ENCODE measurements at places on chromosomes 2 and 18.

DNA sequence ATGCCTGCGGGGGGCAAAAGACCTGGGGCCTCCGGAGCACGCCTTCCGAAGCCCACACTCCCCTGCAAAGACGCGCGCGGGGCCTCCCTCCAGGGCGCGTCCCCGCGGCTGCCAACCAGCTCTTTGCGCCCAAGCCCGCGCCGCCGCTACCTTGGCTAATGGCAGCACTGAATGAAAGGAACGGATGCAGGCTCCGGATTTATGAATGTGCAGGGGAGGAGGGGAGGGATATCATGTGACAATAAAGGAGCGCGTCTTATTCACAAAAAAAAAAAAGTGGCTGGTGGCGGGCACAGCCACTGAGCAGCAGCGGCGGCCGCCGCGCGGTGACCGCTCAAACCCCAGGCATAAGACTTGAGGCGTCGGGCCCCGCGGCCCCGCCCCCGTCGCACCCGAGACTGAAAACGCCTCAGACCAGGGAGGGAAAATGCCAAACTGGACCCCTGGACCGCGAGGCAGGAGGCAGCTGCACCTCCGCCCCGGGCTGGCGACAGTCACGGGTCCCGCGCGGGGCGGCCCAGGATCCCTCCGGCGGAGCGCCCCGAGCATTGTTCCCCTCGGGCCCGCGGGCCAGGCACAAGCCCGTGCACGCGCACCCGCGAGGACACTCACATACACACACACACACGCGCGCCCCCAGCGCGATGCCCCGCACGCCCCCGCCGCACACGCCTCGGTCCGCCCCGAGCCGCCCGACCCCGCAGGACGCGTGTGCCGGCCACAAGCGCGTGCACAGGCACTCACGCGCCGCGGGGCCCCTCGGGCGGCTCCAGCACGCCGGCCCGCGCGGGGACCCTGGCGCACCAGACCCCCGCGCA is 1.6 kb downstream of the SPRED2 start:
- peak; percentile 69 for DNase-seq

GRCh38 chr18:8791171-8791651 is 85.9 kb downstream of the MTCL1 start:
- DNase-seq: no peak

- DNase-seq: no peak
Observed at GRCh38 chr2:236548179-236548921, 21.3 kb upstream of the ACKR3 start.

- no peak for DNase-seq
Observed at GRCh38 chr2:36811071-36811470, 114.6 kb downstream of the VIT start.

DNA sequence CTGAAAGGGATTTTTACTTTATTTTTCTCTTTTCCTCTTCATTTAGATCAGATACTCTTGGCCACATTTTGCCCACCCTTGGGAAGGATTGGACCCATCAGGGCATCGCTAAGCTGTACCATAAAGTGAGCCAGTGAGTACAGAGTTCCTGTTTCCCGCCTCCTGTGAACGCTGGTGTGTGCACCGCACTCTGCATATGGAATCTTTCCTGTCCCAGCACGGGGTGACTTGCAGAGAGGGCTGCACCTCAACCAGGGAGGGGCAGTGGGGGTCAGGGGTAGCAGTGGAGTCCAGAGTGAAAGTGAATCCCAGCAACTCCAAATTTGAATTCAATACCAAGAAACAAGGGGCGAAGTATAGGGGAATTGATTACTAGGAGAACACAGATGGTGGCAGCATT is 58.6 kb downstream of the LPIN1 start:
- no peak for DNase-seq

GRCh38 chr2:238281826-238282480 is 6.5 kb downstream of the PER2 start:
- no peak for DNase-seq

GRCh38 chr2:126719833-126720351 is 63.9 kb downstream of the GYPC start:
- DNase-seq: no peak

GRCh38 chr2:174112073-174112472 is 136.3 kb downstream of the OLA1 start:
- DNase-seq: no peak

- DNase-seq: no peak
Observed at GRCh38 chr2:239004274-239005015, 156.6 kb downstream of the TWIST2 start.

- DNase-seq: no peak
Observed at GRCh38 chr2:24438106-24438505, 52.9 kb upstream of the NCOA1 start.

DNA sequence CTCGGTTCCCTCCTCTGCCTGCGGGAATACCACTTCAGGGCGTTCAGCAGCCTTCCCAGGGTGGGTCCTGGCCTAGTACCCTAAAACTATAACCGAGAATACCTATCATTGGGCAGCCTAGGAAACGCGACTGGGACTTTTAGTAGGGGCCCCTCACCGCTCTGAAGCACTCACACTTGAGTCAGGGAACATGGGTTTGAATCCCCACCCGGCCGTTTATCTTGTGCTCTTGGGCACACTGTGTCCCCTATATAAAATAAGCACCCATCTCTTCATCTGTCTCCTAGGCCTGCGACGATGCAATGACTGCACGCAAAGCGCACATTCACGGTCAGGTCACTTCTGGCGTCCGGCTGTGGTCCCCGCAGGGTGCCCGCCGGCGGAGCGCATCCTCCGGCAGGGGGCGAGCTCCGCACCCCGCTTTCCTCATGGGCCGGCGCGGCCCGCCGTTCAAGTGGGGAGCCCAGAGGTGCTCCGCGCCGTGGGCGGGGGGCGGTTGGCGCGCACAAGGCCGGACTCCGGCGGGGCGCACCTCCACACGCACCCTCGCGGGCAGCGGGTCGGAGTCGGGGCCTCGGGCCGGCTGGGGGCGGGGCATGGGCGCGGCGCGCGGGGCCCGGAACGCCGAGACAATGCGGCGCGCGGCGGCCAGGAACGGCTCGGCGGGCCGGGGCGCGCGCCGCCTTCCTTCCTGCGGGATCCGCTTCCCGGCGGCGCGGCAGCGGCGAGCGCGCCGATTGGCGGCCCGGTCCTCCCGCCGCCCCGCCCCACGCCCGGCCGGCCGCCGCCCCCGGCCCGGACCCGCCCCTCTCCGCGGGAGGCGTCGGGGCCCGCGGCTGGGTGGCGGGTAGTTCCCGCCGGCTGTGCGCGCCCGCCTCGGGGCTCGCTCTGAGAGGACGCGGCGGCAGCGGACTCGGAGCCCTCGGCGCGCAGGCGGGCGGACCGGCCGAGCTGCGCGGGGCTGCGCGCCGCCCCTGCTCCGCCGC is at the start of gene ASAP2:
Gene ASAP2, plus strand, starts transcription at position 850 of the 986 bp plus-strand sequence. CDS start 293 bp downstream, outside the sequence.
- peak; percentile 16 for DNase-seq

DNA sequence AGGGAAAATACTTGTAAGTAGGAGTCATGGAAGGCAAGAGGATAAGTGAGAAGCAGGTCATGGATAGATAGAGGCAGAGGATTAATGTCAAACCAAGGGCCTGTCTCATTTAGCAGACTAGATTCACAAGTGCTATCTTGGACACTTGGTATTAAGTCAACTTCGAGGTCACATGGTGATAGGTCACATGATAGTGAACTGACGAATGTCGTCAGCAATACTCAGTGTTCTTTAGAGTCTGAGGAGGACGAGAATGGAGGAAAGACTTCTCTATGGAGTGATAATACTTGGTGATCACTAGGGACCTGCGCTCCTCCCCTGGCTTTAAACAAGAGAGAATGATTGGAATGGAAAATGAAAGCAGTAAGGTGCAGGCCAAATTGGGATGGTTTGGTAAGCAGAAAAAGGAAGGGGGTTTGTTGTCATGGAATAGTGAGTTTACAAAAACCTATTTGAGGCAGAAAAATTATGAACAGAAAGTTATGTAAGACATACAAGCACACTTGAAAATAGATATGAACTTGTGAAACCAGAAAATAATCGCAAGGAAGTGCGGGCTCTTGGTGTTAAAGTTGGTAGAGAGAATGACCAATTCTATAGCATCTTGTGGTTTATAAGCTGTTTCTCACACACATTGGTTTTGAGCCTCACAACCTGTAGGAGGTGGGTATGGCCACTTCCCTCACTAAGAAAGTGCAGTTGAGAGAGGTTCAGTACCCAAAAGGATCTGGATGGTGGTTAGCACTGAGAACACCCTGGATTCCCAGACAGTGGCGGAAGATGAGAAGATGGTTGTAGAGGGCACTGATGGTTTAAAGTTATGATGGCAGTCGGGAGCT is 141.5 kb downstream of the WDSUB1 start:
- DNase-seq: peak; percentile 47

- DNase-seq: peak; percentile 70
Observed at GRCh38 chr2:43225093-43225787, 1.2 kb downstream of the ZFP36L2 start.

DNA sequence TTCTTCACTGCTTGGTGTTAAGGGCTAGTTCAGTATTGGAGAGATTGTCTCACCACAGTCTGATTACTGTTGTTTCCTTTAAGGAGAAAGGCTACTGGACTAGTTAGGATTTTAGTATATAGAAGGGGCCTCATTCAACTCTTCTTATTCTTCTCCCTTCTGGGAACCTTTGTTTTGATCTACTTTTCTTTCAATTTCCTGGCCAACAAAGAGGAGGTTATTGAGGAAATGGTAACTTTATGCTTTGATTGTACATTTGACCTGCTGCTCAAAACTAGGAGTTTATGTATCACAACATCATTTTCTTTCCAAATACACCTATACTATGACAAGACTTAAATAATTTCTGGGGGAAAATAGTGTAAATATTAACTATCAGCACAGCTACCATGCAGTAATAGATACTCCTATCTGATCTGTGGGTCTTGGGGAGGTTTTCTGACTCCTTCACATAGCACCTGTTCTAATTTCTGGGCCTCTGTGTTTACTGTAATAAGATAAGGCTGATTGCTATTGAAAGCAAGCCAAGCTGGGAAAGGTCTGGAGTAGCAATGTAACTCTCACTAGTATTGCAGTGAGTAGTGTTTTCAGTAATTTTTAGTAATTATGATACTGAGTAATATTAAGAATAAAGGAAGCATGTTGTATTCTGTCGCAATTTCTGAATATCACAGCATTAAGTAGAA is 395.3 kb downstream of the NUP35 start:
- DNase-seq: no peak

DNA sequence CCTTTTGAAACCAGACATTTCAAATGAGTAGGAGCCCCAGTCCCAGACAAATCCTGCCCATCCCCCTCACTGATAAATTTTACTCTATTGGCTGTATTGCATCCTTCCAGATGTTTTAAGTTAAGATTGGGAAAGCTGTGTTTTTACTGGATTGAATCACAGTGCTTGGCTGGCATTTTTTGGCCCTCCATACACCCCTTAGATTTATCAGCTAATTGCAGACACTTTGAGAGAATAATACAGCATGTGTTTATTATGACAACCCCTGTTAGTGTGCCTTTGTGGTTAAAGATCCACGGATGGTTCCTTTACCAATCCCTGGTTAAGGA is 74.9 kb downstream of the ANTXR1 start:
- DNase-seq: no peak

DNA sequence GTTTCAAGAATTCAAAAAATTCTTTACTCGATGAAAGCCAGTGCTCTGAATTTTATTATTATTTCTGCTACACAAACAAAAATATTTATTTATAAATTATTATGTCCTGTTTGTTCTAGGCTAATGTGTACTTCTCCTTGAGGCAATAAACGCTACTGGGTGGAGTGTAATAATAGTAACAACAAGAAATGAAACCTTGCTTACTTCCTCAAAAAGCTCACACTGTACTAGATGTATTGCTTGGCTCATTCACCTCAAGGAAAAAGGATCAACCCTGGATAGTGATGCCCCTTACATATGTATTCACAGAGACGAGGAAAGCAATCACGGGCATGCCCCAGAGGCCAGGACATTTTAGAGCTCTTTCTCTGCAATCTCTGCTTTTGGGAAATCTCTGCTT is 685.6 kb upstream of the NXPH2 start:
- no peak for DNase-seq

DNA sequence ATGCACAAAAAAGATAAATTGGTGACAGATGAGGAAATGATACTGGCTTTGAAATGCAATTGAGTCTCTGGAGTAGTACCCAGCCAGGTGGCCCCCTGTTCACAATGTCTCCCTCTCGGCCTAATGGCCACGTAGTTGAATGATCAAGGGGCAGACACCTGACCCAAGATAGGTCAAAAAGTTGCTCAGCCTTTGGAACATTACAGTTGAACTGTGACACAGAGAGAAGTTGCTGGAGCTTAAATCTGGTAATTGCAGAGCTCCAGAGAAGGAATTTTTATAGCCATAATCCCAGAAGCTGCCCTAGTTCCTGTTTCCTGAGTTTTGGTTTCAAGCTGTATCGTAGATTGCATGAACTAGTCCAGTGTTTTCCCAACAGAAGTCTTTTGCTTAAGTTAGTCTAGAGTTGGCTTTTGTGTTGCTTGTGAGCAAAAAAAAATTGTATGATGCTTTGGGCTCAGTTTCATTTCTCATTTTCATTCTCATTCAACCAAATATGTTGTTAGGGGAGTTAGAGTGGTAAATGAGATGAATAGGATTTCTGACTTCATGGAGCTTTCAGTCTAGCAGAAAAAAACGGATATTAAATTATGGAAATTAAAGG is 117.9 kb downstream of the CSRNP3 start:
- DNase-seq: no peak

GRCh38 chr2:150767991-150768746 is 280.7 kb upstream of the RND3 start:
- no peak for DNase-seq

DNA sequence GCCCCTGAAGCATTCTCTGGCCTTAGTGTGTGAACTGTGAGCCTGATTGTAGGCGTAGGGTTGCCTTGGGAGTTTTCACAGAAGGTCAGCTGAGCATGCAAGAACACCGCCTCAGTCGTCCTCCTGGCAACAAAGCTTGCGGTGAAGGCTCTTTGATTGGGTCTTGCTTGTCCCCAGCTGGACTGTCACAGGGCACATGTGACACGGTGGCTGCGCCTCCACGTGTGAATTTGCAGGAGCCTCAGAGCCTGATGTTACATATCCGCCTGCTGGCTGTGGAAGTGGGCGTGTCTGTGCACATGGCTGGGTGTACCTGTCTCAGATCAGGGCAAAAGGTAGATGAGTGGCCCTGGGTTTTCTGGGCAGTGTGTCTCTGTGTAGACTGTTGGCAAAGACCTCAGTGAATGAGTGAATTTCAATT is 228.7 kb downstream of the HAUS1 start:
- DNase-seq: no peak

DNA sequence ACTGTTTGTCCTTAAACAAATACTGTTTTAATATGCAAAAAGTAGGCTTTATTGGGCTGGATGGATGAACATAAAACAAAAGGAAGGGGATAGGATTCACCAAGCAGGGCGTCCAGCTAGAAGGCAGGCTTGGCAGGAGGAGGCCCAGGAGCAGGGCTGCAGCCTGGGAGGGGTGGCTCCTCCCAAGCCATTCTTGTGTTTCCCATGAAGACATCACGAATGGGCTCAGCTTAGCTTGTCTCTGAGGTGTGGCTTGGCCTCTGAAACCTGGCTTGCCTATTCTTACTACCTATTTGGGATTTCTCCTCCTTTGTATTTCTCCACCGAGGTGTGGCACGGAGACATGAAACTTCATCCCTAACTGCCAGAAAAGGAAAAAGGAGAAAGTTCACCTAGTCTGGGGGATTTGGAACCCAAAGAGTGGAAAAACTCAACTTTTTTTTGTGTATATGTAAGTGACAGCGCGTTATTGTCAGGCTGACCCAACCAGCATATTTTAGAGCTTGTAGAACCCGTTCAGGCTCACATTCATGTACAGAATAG is 481.9 kb upstream of the SPRED2 start:
- DNase-seq: no peak

- DNase-seq: no peak
Observed at GRCh38 chr2:231720292-231720986, 12.1 kb downstream of the PTMA start.

Data from CD4-positive, alpha-beta T cell treated with Interleukin-10 for 1 hour (primary cell).